ENCODE measurements at places on chromosomes 1 and 21.

GRCh38 chr1:229466887-229467286, 33.0 kb upstream of the ACTA1 start:
- no peak for DNase-seq

- DNase-seq = no peak
Measured at GRCh38 chr1:6019166-6019845, 26.4 kb upstream of the KCNAB2 start.

DNA sequence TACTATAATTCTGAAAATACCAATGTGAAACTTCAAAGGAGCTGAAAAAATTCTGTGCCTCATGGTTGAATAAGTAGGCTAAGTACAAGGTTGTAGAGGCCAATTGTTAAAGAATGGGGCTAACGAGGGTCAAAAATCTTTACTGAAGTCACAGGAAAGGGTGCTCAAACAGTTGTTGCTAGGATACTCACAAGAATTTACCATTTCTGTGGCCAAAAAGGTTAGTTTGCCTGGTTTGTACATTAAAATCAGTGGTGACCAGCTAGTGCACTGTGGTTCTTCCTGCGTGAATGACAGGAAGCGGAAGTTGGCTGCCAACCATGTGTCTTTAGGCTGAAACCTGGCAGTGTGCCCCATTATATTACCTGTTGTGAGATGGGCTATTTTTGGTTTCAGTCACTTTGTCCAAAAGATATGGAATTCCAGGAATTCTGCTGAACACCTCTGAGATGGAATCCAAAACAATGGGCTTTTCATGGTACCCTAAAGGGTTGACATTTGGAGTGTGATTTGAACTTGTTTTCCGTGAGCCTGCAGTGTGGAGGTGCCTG, 13.5 kb downstream of the MAP3K21 start:
- no peak for DNase-seq

GRCh38 chr1:161792740-161793139, 26.6 kb downstream of the ATF6 start:
- peak; percentile 1 for DNase-seq
